NCI-H1930 (cell line): ENCODE measurements at places on chromosomes 11 and 22.

DNA sequence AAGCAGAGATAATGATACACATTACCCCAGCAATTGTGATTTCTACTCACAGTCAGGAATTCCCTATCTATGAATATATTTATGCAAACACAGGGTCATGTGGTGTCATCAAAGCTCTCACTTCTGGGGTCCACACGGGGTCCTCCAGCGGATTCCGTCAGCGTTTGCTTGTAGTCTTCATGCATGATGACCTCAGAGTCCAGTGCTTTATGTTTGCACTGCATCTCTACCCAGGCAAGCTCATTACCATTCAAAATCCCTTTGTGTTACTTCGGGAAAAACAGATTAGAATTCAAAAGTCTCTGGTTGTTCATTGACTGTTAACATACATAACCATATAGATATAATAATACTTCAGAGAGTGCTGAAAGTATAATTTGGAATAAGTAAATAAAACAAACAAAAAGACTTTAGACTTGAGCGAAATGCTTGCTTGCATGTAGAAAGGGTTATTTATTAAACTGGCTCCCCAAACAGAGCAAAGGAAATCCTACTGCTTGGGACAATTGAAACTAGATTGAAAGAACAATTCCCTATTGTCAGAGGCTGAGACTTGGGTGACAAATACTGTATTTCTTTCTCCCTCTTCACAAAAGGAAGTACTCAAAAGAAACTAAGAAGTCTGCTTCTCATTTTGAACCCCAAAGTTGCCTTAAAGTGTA is 423.1 kb downstream of the ETS1 start:
- DNase-seq: no peak

GRCh38 chr11:37280200-37280599 is 682.2 kb upstream of the RAG2 start:
- no peak for DNase-seq

DNA sequence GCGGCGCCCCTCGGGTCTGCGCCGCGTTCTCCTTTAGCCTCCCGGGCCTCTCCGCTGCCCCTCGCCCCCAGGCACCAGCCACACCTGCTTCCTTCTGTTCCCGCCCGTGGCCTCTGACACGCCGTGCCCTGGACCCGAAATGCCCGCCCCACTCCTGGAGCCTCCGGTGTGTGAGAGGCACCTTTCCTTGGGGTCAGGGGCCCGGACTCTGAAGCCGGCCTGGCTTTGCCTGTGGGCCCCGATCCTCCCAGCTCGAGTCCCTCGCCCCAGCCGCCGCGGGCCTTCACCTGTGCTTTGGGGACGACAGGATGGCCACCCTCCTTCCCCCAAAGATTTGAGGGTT is 661 bp upstream of the CDPF1 start:
- no peak for DNase-seq

DNA sequence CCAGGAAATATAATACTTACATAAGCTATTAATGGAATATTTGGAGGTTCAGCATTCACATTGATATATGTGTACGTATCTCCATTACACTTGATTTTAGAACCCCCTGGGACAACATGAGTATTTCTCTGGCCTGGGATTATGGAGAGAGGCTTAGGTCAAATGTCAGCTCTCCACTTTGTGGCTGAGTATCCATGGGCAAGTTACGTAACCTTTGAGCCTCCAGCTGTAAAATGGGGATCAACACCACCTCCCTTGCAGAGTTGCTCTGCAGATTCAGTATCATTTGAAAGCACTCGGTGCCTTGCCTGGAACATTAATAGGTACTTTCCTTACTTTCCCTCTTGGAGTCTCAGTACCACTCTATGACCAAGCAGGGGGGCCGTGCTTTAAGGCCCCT is 33.2 kb downstream of the C22orf31 start:
- no peak for DNase-seq

- no peak for DNase-seq
Observed at GRCh38 chr11:118918128-118918685, 7.5 kb downstream of the BCL9L start.

DNA sequence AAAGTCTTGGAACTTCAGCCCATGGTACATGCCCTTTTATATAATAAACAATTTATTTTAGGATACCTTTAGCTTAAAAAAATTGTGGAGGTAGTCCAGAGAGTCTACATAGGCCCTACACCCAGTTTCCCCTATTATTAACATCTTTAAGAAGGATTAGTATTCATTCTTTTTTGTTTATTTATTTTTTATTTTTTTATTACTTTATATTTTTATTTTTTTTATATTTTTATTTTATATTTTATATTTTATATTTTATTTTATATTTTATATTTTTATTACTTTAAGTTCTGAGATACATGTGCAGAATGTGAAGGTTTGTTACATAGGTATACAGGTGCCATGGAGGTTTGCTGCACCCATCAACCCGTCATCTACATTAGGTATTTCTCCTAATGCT is 15.9 kb upstream of the ABTB2 start:
- no peak for DNase-seq

GRCh38 chr11:12066056-12066798 is 44.2 kb upstream of the MICAL2 start:
- no peak for DNase-seq

DNA sequence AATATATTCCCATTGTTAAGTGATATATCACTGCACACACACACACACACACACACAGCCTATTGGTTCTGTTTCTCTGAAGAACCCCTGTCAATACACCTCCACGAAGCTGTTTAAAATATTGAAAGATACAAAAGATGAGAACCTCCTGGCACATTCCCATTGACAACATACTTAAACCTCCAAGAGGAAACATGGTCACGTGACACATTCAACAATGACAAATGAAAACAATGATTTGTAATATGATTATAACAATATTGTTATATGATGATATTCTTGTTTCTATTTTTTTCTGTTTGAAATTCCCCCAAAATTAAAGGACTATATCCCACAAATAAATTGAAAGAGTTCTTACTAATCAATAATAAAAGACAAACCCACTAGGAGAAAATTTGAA is 1344.9 kb downstream of the BRD1 start:
- no peak for DNase-seq

- no peak for DNase-seq
Observed at GRCh38 chr11:46664612-46665011, 35.8 kb downstream of the ARHGAP1 start.

GRCh38 chr22:49170053-49170452 is 657.6 kb downstream of the BRD1 start:
- no peak for DNase-seq
